ENCODE measurements at places on chromosomes 6 and 20. TPM values are rescaled to one million over a fixed set of nuclear protein-coding genes. Genes with fewer than 3 reads are reported as not detected.

The SGK2 gene
- 2.7 TPM for total RNA-seq

The SLC22A3 gene
- total RNA-seq = 2.7 TPM

The HBS1L gene
- total RNA-seq = 64.4 TPM

The DLK2 gene
- total RNA-seq = 11.0 TPM

The IL17F gene
- not detected for total RNA-seq

The MUC21 gene
- not detected for total RNA-seq

The FOXC1 gene
- total RNA-seq = 10.2 TPM

The PBOV1 gene
- total RNA-seq = not detected

The ZKSCAN8 gene
- total RNA-seq = 18.8 TPM

All from placental epithelial cell (primary cell).